Stimulated activated naive CD8-positive, alpha-beta T cell treated with anti-CD3 and anti-CD28 coated beads, Interleukin-15, Interleukin-2, amounts not matched to agents 100 U/mL and 50 U/mL, for 24 hours (primary cell): ENCODE measurements at places on chromosomes 16 and 17.

- no peak for DNase-seq
These were observed 23.5 kb downstream of the NUP93 start for GRCh38 chr16:56753410-56753809.

- DNase-seq = no peak
These were observed 8.9 kb downstream of the CCNF start for GRCh38 chr16:2438121-2438520.

- no peak for DNase-seq
These were observed 1633.6 kb upstream of the GOT2 start for GRCh38 chr16:60367739-60368138.

DNA sequence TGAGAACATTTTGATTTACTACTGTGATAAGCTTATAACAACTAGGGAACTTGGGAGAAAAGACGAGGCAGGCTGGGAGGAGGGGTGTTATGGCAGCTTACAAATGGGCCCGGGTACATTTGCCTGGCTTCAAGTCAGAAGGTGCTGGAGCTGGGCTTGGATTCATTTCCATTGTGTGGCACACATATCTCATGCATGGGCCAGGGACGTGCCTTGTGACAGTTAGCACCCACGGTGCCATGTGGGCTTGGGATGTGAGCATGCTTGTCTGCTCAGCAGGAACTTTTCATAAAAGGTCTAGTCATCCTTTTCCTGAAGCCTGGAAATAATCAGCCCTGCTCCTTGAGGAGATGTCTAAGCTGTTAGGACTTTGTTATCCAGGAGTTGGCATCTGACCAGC is 572.2 kb downstream of the CDH13 start:
- DNase-seq = no peak

DNA sequence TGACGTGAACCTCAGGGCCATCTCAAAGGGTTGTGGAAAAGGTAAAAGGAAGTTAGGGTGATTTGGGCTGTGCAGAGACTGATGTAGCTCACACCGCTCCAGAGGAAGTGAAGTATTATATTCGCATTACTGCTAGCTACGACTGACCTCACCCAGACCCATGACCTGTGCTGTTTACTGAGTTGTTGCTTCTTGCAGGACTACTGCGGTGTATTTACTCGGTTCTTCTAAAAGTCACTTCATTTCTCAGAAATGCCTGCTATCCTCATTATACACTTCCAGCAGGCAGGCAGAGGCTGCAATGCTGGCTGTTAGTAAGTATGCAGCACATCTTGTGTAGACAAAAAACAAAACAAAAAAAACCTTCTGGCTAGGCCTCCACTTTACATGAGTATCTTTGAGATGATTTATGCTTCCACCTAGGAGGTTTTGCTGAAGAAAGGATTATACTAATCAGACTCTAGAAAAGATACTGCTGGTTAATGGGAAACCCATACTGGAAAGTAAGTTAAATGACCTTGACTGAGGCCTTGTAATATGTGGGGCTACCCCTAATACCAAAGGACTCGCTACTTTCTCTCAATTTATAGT is 76.0 kb downstream of the CREBBP start:
- DNase-seq = no peak
